Colonic mucosa (tissue), 4 donors: ENCODE measurements at places on chromosomes 1 and 21. TPM values are rescaled to one million over a fixed set of nuclear protein-coding genes. Genes with fewer than 3 reads are reported as not detected.

GRCh38 chr1:226017070-226017469 lies 17.9 kb upstream of the SDE2 start:
- no peak for DNase-seq

Gene OMA1
- 32.3 TPM for total RNA-seq

Gene FYB2
- 0.66 TPM for total RNA-seq

Gene BGLAP
- total RNA-seq: 1.2 TPM

DNA sequence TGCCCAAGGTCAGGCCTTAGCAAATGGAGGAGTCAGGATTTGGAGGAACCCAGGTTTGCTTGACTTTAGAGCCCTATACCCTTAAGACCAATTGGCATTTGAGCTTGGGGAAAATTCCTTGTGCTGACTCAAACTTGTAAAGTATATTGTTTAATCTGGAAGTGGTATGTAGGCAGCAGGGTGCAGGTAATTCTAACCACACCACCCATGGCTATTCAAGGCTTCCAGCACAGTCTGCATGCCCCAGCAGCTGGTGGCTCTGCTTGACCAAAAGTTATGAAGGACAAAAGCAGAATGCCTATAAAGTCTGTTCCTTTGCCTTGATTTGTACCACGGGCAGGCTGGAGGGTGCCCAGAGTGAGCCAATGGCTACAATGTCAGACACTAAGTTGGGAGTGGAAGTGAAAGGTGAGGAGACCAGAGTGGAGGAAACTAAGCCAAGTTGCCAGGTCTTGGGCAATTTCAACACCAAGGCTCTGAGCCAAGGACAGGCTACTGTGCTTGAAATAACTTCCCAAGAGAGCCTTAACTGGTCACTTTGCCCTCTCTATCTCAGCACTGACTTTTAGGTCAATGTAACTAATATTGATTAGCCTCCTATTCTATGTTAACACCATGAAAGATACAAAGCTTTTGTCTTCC lies 4.7 kb upstream of the G0S2 start:
- no peak for DNase-seq

DNA sequence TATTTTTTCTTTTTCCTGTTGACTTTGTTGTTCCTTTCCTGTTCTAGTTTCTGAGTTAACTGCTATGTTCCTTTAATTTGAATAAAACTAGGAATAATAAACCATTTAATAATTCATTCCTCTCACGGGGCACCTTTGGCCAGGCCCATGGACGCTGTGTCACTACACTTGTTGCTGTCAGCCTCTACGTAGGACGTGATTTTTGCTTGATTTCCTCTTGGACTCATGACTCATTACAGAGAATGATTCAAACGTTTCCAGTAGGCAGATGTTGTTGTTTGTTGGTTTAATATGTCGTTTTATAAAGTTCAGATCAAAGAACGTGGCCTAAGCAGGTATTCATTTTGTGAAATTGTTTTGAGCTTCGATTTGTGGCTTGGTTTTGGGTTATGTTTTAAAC lies 9.1 kb upstream of the SLC19A1 start:
- no peak for DNase-seq

Gene ADORA1
- total RNA-seq: 1.6 TPM

GRCh38 chr21:15743593-15743992 lies 13.8 kb downstream of the USP25 start:
- DNase-seq: no peak

Gene SH3D21
- 22.8 TPM for total RNA-seq

Gene RNU1-4
- total RNA-seq: 1,159 TPM

Gene BEND5
- total RNA-seq: 0.57 TPM

DNA sequence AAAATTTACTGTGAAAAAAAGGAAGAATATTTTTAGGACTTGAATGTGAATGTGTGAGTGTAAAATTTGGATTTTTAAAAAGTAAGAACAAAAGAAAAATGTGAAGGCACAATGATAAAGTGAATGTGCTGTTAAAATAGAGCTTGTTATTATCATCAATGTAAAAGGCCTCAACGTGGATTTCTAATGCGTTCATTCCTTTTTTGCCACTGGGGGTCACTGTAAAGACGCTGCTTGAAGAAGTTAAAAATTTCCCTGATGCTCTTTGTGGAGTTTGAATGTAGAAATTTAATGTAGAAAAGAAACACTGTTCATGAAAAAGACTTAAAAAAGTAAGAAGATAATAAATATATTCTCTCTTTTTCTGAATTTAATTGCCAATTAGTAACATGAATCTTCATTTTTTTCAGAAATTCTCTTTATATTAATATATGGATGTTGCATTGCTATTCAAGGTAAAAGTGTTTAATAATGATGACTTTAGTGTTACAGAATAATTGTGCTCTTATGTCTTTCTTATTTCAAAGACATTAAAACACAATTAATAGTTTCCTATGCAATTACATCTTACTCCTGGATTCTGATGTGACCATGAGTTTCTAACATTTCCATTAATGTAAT lies 161.5 kb downstream of the DNM3 start:
- peak; percentile 33 for DNase-seq

- no peak for DNase-seq
These were observed 128.2 kb downstream of the EIF4G3 start for GRCh38 chr1:21048462-21048861.

- no peak for DNase-seq
These were observed 22.7 kb downstream of the GLMN start for GRCh38 chr1:92276082-92276481.

- no peak for DNase-seq
These were observed 88.4 kb downstream of the SMYD2 start for GRCh38 chr1:214369364-214369763.

Gene FAM229A
- total RNA-seq: 8.0 TPM

GRCh38 chr1:27752360-27752759 lies 20.7 kb upstream of the STX12 start:
- DNase-seq: no peak

DNA sequence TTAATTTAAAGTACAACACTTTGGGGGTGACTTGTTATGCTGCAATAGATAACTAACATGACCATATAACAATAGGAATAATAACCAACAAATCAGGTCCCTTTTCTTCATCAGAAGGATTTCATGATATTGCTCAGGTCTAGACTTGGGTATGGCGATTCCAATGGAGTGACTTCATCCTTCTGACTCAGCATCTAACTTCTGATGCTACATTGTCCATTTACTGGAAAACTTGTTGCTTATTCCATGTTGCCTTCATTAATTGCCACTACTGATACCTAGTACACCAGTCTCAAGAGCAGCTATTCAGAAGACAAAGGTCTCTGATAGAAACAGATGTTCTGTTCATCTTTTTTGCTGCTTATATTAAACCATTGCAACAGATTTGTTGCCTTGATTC lies 324.3 kb downstream of the TGFB2 start:
- DNase-seq: no peak

- DNase-seq: no peak
These were observed 283.1 kb downstream of the GRIK1 start for GRCh38 chr21:29656504-29657239.

DNA sequence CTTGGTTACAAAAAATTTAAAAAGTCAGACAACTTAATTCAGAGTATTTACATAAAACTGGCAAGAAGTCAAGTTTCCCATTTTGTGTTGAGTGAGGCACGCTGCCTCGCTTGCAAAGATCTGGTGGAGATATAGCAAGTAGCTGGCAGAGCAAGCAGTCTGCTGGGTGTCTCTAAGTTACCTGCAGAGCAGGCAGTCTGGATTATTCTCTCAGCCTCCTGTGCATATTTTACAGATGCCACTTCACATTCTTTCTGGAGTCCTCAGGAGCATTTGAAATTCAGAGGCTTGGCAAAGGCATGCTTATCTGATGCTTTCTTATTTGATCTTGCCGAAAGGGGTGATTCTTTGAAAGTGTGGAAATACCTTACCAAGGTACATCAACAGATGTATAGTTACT lies 640.4 kb upstream of the ADGRL4 start:
- DNase-seq: no peak

DNA sequence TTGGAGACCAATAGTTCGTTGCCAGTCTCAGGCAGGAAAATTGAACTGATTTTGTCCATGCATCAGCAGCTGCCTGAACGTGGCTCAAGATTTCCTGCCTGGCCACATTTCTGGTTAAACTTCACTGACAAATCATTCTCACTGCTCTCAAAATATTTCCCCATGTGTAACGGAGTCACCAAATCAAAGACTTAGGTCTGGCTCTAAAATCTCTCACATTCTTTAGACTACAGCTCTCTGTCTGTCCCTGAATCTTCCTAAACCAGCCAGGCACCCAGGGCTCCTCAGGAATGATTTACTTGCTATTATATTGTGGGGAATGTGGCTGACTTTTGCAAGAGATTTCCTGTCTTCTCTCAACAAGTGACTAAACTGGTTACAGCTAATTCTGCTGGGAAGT lies 49.2 kb upstream of the GJA8 start:
- no peak for DNase-seq

- no peak for DNase-seq
These were observed 55.5 kb upstream of the DNAJC6 start for GRCh38 chr1:65253800-65254319.

- no peak for DNase-seq
These were observed 29.1 kb downstream of the THRAP3 start for GRCh38 chr1:36253161-36253862.

- DNase-seq: no peak
These were observed 10.1 kb downstream of the FMO5 start for GRCh38 chr1:147214842-147215539.

Gene ZFP69B
- total RNA-seq: 1.9 TPM

Gene LORICRIN
- total RNA-seq: not detected

GRCh38 chr1:200588698-200589097 lies 31.9 kb downstream of the KIF14 start:
- no peak for DNase-seq

Gene KIAA0040
- 14.0 TPM for total RNA-seq

- no peak for DNase-seq
These were observed 104.7 kb downstream of the PCP4 start for GRCh38 chr21:39971956-39972355.

DNA sequence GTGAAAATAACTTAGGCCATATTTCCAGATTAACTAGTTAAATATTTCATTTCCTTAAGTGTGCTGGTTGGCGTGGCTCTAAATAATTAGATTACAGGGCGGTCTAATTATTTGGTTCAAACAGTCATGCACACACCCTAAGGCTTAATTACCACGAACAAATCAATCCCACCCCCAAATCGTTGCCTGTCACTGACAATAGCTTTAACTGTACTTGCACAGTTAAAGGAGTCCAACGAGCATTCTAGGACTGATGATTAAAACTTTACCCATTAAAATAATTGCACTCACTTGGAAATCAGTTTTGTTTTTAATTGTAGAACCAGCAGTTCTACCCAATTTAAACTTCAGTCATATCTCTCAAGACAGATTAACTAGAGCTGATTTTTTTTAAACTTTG lies 1.5 kb upstream of the POU2F1 start:
- DNase-seq: no peak
